ENCODE measurements at places on chromosomes 4 and X.

DNA sequence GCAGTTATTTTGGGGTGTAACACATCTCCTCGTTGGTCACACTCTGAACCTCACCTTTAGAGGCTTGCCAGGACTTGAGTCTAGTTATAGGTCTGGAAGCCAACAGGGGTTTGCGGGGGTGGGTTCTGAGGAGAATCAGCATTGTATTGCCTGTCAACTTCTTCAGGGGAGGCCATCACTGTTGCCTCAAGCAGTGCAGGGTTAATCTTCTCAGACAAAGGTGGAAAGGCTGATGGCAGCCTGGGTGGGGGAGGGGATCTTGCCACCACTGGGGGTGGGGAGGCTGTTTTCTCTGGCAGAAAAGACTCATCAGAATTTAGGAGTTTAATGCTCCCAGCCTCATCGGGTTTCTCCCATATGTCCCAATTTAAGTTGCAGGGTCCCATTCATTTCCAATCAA is 387.8 kb downstream of the PRR32 start:
- DNase-seq, result no peak

DNA sequence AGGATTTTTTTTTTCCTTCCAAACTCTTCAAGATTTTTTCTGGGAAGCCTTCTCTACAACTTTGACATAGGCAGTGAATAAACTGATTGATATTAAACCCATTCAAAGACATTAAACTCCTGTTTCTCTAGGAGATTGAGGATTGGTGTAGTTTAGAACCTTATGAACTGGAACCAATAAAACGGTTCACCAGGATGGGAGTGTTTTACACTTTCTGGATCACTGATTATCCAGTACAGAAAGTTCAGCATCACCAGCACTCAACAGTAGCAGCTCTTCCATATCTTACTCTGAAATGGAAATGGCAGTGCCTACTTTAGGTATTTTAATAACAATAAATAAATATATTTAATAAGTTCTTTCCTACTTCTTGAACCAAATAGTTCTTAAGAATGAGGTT is 76.7 kb downstream of the BMPR1B start:
- no peak for DNase-seq

DNA sequence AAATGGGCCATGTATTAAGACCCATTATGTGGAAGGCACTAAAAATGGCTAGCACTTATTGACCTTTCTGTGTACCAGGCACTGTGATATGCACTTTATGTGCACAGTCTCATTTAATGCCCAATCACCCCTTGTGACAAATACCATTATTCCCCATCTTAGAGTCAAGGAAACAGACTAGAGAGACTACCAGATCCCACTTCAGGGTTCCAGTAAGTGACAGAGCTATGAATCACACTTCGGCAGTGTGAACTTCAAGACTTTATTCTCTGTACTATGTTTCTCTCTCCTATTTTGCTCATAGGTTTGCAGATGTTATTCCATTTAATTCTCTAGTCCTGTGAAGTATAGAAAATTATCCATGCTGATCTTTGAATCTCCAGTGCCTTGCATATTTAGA is 107.0 kb downstream of the NFKB1 start:
- no peak for DNase-seq

- DNase-seq, result no peak
Measured at GRCh38 chr4:183624548-183624947, 34.4 kb downstream of the RWDD4 start.

DNA sequence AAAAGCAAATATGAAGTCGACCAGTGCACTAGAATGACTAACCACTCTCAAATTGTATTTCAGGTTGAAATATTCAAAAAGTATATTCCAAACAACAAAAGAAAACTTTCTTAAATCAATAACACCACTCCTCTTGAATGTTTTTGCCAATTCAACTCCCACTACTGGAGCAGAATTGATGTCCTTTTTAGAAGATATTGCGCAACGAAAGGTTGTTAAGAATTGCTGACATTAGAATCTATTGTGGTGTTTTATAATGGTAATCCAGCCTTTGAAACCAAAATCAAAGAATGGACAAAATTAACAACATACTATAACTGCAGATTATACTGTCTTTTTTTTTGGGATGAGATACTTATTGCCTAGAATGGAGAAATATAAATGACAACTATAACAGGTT is 331.3 kb downstream of the GRXCR1 start:
- DNase-seq, result no peak

DNA sequence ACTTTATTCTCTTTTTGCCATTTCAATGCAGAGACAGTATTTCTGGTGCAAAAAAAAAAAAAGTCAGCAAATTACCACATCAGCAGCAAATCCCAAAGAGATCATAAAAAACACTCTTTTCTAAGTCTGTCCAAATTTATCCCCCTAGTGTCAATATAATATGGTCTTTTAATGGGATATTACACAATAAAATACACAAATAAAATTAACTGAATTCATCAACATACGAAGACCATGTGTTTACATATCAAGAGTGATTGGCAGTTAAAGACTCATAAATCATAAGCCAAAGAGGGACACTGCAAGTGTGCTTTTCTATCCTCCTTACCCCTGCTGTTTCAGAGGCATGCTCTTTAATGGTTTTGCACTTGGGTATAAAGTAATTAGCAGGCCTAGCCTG is 340.2 kb upstream of the DKK2 start:
- no peak for DNase-seq

DNA sequence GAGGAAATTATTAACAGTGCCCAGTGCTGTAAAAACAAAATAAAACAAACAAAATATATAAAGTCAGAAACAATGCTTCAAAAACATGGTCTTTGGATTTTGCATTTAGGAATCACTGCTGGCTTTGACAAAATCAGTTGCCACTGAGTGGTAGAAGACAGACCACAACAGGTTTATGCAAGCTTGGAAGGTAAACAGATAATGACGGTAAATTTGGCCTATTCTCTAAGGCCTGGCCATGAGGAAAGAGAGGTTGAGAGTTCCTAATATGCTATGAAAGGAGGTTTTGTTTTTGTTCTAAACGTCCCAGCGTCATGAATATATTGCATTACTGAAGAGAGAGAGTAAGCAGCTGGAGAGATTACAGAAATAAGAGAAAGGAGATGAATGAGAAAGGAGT is 629.4 kb downstream of the STPG2 start:
- no peak for DNase-seq

GRCh38 chrX:109270580-109271484 is 211.1 kb downstream of the GUCY2F start:
- DNase-seq, result peak; percentile 7

GRCh38 chrX:119688911-119689321 is 4.1 kb downstream of the SEPTIN6 start:
- DNase-seq, result no peak

DNA sequence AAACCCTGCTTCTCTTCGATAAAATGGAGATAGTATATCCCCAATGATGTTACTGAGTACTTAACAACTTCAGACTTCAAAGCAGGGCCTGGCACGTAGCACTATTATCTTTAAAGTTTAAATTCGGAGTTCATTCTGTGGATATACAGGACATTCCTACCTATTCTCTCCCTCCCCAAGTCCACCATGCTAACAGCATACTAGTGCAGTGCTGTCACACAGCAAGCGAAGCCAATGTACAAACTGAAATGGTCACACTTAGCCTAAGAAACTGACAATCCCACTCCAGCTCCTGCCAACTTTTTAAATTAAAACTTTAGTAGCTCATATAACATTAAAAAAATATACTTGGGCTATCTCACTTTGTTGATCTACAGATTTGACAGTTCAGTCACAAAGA is 1.2 kb upstream of the DNAJB14 start:
- no peak for DNase-seq

DNA sequence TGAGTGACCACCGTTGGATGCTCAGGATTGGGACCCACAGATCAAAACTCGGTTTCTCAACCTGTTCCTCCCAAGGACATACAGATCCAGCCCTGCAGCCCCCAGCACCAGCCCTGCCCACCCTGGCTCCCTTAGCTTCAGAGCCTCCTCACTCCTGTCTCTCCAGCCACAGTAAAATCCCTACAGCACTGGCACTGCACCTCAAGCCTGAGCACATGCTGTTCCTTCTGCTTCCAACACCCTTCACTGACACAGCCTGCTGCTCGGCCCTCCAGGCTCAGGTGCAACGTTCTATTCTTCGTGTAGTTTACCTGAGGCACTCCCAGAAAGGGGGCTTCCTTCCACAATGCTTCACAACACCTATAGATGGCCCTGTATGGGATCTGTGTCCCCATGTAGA is 163.6 kb downstream of the EVC2 start:
- no peak for DNase-seq

- DNase-seq, result no peak
Measured at GRCh38 chr4:25098964-25099891, 61.0 kb downstream of the SEPSECS start.

DNA sequence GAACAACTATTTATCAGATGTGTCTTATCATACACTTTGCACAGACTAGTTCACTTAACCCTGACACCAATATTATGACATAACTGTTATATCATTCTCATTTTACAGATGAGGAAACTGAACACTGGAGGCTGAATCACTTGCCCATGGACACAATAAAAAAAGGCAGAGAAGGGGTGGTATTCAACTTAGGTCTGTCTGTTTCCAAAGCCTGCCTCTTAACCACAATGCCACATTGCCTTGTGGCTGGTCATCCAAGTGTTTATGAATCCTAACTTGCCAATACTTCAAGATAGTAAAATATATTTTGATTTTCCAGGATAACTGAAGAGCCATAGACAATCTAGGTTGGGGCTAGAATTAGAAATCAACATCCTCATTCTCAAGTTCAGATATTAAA is 327.8 kb downstream of the NR3C2 start:
- no peak for DNase-seq

GRCh38 chr4:14428125-14428524 is 574.2 kb upstream of the CPEB2 start:
- DNase-seq, result no peak
